ENCODE measurements at places on chromosomes 11 and 22.

DNA sequence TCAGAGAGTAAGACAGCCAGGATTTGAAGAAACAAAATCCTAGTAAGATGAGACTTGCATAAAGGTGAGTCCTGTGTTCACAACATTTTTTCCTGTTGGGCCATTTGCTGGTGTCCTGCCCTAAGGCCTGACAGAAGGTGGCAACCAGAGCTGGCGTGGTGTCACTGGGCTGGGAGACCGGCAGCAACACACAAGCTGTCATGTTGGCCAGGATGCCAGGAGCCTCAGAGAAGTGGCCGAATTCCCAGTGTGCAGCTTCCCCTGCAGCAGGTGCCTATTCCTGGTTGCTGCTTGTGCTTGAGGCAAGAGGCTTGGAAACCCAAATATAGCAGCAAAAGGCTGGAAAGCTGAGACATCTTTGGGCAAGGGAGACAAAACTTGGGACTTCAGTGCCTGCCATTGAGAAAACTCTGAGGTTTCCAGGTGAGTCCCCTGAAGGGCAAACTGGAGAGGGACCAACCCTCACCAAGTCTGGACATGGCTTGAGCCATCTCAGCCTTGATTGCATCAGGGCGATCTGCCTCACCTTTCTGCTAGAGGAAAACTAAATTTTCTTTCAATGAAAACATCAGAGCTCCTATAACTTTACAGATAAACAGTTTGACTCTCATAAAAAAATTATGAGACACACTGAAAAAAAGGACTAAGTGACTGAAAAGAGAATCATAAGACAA, 25.9 kb downstream of the ALG12 start:
- no peak for DNase-seq

DNA sequence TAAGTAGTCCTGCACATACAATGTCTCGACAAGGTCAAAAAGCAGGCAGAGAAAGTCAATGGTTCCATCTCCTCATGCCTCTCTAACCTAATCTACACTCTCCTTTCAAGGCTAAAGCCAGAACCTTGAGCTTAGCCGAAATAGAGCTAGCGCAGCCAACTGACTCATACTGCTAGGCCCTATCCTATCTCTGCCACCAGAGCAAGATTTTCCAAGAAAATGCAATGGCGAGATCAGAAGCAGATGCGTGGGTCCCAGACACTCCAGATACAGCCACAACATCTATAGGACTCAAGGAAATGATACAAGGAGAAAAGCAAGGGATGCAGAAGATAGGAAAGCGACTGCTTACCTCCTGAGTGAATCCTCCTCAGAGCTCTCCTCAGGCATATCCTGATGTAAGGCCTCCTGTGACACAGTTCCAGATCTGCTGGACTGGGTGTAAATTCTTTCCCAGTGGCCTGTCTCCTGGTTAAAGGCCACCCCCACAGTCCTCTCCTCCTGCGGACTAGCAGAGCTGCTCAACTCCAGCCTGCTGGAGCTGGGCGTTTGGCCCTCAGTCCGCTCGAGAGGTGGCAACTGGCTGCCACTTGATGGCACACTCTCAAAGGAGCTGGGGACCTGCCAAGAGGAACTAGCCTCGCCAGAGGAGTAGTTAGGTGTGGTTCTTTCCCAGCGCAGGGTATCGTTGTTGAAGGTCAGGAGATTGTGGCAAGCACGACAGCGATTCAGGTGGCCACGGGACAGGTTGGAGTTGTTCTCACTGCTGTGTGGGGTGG, 52.0 kb downstream of the AMBRA1 start:
- DNase-seq: no peak

DNA sequence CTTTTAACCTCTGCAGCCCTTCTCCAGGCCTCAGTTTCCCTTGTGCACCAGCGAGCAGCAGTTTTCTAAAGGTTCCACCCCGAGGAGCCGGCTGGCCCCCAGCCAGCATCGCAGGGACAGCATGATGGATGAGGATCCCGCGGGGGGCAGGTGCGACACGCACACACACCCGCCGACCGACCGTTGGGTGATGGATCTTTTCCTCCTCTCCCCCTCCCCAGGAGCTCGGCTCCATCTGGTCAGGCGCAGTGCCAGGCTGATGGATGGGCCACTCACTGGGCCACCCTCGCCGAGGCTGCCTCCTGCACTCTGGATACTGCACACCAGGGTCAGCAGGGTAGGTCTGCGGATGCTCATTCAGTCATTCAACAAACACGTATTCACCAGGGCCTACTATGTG, 12.8 kb upstream of the CABP7 start:
- DNase-seq: no peak

- no peak for DNase-seq
Observed at GRCh38 chr22:45208993-45209838, 31.5 kb downstream of the KIAA0930 start.

DNA sequence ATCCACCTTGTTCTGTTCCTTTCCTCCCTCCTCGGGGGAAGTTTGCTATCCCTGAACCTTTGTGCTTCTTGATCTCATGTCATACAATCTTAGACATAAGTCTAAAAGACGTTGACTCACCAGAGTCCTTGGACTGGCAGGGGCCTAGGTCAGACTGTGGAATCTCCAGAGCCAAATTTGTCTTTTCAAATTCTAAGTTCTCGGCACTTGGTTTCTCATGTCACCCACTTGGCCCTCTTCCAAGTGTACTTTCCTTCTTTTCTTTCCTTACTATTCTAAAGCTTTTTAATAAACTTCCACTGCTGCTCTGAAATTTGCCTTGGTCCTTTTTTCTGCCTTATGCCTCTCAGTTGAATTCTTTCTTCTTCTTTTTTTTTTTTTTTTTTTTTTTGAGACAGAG, 30.1 kb upstream of the SMPD1 start:
- DNase-seq: no peak

DNA sequence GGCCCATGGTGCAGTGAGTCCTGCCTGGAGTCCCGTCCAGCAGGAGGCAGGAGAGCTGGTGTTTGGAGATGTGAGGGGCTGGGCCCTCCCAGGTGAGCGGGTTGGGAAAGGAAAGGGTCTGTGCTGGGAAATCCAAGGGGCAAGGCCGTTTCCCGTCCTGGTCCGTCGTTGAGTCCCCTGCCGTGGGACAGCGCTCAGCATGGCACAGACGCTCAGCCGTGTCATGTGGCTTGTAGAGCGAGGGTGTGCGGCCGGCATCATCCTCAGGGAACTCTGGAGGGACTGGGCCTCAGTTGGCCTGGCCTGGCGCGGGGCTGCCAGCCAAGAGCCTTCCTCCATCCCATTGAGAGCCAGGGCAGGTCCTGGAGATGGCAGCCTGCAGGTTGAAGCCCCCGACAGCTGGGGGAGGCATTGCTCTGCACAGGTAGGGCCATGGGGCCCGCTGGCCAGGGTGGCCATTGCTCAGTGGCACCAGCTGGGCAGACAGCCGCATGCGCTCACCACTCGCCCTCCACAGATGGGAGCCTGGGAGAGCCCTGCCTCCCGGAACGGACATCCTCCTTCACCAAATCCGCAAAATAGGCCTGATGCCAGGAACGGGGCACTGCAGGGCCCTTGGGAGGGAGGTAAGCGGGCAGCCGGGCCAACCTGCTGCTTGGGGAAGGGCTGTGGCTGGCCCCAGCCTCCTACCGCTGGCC, 28.7 kb downstream of the KCNQ1 start:
- DNase-seq: no peak

- DNase-seq: no peak
Observed at GRCh38 chr11:47278058-47278457, 8.1 kb downstream of the MADD start.

DNA sequence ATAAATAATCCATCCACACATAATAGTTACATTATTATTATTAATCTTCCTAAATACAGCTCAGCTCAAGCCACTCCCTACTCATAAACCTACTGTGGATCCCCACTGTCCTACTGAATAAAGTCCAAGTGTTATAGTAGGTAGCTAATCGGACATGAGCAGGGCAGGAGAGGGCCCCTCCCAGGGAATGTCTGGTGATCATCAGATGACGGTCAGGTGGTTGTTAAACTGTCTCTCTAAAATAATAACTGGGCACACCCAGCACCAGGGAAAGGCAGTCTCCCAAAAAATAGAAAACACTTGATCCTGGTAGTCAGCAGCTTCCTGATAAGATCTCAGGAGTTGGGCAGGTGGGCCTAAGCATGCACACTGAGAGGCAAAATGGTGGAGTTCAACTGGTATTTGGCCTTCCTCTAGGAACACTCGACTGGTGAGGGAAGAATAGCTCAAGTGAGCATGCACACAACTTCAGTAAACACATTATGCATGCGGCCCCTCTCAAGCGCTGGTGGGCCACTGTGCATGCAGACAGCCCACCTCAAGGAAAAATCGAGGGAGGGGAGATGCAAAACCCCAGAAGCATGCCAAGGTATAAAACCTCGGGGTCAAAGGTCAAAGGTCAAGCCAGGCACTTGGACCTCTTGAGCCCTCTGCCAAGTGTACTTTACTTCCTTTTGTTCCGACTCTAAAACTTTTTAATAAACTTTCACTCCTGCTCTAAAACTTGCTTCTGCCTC, 65.0 kb downstream of the LRRC32 start:
- no peak for DNase-seq

GRCh38 chr11:100808904-100809491, 121.9 kb downstream of the ARHGAP42 start:
- DNase-seq: no peak

- no peak for DNase-seq
Observed at GRCh38 chr11:115709297-115709696, 205.1 kb upstream of the CADM1 start.

DNA sequence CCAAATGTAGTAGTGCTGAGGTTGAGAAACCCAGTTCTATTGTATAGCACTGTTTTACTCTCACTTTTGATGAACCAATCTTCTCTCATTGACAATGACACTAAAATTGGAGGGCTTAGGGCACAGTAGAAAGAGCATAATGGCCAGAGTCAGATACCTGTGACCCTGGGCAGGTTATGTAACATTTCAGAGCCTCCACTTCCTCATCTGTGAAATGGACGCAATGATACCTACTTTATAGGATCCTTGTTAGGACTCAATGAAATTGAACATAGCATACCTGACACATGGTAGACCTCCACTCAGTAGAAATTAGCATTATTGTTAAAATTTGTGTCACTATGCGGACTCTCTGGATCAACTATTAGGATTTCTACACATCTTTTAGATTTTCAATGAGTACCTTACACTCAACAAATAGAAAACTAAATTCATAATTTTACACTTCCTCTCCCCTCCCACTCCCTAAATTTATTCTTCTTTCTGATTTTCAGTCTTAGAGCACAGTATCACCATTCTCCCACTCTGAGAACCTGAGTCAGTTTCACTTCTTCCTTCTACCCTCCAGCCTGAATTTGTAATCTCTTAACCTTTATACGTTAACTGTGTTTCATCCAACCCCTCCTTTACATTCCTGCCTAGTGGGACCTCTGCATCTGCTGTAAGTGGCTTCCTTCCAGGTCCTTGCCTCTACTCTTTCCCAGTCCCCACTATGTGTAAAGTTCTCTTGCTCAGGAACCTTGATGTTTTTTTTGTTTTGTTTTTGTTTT, 78.3 kb downstream of the MICAL2 start:
- DNase-seq: no peak

DNA sequence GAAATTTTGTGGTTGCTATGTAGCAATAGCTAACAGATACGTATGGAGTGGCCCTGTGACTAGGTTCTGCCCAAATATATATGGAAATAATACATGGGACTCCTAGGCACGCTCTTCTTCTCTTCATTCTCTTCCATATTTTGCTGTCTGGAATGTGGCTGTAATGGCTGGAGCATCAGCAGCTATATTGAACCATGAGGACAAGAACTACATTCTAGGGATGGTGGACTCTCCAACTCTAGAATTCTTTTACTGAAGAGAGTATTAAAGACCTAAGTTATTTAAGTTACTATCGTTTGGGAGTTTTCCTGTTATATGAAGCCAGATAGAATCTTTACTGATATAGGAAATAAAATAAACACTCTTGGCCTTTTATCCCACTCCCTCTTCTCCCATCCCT, 7.5 kb upstream of the NELL1 start:
- no peak for DNase-seq

DNA sequence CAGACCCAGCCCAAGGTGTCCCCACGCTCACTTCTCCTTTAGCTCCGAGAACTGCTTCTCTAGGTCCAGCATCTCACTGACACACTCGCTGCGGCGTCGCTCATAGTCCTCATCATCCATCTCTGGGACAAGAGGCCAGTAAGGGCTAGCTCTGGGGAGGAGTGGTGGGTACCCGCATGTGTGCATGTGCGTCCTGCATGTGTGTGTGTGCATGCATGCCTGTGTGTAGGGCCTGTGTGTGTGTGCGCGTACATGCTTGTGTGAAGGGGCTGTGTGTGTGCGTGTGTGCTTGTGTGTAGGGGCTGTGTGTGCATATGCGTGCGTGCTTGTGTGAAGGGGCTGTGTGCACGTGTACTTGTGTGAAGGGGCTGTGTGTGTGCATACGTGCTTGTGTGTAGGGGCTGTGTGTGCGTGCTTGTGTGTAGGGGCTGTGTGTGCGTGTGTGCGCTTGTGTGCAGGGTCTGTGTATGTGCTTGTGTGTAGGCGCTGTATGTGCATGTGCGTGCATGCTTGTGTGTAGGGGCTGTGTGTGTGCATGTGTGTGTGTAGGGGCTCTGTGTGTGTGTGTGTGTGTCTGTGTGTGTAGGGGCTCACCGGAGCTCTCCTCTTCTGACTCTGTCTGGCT, 3.3 kb downstream of the BRMS1 start:
- no peak for DNase-seq

DNA sequence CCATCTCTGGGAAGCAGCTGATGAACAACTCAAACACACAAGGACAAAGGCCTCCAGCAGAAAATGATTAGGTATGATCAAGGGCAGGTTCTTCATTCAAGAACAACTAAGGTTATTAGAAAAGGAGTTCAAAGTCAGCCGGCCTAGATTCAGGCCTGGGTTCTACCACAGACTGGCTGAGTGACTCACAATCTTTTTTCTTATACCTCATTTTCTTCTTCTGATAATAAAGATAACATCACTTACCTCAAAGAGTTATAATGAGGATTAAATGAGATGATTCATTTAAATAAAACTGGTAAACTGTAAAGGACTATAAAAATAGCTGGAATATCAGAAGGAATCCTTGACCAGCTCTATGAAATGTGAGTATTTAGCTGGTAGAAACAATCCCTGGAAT, 49.3 kb upstream of the PPP2R1B start:
- DNase-seq: no peak

- DNase-seq: no peak
Observed at GRCh38 chr11:112421879-112422278, 161.2 kb upstream of the PLET1 start.

- DNase-seq: peak; percentile 73
Observed at GRCh38 chr11:65919573-65920371, 546 bp downstream of the DRAP1 start.

DNA sequence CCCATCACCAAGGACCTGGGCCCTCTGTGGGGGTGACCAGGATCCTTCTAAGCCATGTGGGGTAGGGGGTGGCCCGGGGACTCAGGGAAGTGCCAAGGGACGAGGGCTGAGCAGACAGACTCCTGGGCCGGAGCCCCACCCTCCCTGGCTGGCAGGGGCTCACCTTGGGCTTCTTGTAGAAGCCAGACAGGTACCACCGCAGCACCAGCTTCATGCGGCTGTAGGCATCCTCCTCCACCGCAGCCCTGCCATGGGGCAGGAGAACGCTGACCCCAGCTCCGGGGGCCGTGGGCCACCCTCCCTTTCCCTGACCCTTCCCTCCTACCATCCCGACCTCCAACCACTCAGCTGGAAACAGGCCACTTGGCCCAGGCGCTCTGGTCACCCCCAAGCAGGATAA, 45.9 kb upstream of the CARS1 start:
- no peak for DNase-seq

Measured in activated naive CD4-positive, alpha-beta T cell treated with anti-CD3 and anti-CD28 coated beads, Interleukin-2, amount 50 U/mL, for 72 hours (primary cell).